NCI-H146 (cell line): ENCODE measurements at places on chromosomes 13 and 19.

DNA sequence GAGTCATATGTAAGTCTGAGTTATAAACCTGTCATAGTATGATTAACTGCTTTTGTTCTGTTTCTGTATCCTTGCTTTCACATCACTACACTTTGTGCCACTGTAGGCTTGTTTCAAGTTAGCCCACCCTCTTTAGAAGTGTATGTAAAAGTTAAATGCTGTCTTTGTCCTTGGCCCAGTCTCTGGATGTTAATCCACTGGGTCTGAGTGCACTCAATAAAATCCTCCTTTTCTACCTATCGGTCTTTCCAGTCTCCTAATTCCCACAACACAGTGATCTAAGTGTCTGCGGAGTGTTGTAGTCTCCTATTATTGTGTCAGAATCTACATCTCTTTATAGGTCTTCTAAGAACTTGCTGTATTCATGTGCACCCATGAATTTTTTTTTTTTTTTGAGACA is 14.1 kb downstream of the ZNF429 start:
- no peak for DNase-seq

- peak; percentile 69 for DNase-seq
Measured at GRCh38 chr19:41449079-41449864, 6.3 kb downstream of the ERICH4 start.

DNA sequence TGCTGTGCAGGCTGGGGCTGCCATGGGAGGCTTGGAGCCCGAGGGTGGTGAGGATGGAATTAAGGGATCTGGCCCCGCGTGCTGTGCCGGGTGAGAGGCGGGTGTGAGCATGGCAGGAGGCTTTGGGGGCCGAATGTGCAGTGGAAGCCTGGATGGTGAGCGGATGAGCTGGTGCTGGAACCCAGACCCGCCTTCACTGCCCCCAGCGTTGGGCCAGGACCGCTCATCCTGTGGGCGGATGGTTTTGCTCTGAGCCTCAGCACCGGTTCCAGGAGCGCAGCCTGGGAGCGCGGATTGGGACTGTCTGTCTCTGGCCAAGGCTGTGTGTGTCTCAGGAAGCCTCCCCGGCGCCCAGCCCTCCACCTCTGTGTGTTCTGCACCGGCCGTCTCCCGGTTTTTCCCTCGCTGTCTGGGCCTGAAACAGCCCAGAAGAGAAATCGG is 16.7 kb downstream of the KDM4B start:
- no peak for DNase-seq

GRCh38 chr19:35872180-35872579 is 3.8 kb downstream of the APLP1 start:
- no peak for DNase-seq

- no peak for DNase-seq
Measured at GRCh38 chr13:49877629-49878218, 58.4 kb downstream of the SPRYD7 start.

DNA sequence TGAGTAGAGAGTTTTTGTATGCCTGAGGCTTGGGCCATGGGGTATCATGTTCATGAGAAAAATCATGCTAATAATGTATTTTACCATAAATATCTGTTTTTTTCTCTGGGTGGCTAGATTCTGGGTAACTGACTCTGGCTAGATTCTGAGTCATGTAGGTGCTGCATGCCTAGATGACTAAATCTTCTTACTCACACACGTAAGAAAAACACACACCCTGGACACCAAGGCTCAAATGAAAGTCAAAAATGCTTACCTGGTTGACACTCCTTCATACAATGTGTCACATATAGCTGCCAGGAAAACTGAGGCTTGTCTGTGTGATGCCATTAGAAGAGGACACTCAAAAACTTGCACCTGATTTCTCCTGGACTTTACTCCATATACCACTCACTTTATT is 597.4 kb upstream of the SLITRK1 start:
- no peak for DNase-seq

DNA sequence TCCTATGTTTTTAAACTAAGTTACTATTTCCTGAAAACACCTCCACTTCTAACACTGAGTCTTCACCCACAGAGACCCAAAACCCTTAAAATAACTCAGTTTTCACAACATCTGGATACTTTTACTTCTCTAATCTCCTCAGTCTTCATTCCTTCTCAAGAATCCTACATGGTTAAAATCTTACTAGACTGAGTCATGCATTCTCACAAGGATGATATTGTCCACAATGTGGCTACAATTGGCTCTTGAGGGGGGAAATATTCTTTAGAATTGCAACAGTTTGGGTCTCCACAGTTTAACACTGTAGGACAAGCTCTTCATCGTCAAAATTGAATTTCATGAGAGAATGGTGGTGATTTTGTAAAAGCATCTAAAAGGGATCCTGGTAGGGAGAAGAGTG is 397.1 kb downstream of the SLITRK5 start:
- DNase-seq, result no peak

- no peak for DNase-seq
Measured at GRCh38 chr13:77678691-77679235, 18.7 kb upstream of the SLAIN1 start.

- no peak for DNase-seq
Measured at GRCh38 chr13:39968646-39969475, 313.4 kb downstream of the COG6 start.

DNA sequence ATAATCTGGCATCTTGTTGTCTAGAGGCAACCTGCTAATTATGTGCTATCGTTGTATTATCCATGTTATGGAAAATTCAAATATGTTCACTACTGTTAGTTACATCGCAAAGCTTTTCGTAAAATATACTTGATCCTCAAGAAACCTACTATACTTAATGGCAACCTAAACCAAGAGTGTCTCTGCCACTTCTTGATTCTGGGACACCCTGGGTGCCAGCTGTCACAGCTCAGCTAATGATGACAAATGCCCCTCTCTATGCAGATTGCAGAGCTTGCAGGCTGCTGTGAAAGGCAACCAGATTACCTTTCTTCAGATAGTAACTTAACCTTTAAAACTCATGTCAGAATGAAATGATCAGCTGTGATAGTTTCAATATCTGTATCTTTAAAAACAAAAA is 8.9 kb upstream of the MAB21L1 start:
- peak; percentile 72 for DNase-seq

GRCh38 chr19:32809254-32809653 is 60.3 kb downstream of the SLC7A9 start:
- DNase-seq, result no peak
